ENCODE measurements at places on chromosomes 12 and 14.
A peak's percentile ranks its signal among the peaks of the same experiment; 100 is the strongest.

- DNase-seq: no peak
Measured at GRCh38 chr12:15011162-15011561, 38.3 kb downstream of the PDE6H start.

GRCh38 chr12:68867606-68868005 is 59.6 kb downstream of the MDM2 start:
- no peak for DNase-seq

- no peak for DNase-seq
Measured at GRCh38 chr14:43140453-43140852, 1366.6 kb downstream of the FSCB start.

DNA sequence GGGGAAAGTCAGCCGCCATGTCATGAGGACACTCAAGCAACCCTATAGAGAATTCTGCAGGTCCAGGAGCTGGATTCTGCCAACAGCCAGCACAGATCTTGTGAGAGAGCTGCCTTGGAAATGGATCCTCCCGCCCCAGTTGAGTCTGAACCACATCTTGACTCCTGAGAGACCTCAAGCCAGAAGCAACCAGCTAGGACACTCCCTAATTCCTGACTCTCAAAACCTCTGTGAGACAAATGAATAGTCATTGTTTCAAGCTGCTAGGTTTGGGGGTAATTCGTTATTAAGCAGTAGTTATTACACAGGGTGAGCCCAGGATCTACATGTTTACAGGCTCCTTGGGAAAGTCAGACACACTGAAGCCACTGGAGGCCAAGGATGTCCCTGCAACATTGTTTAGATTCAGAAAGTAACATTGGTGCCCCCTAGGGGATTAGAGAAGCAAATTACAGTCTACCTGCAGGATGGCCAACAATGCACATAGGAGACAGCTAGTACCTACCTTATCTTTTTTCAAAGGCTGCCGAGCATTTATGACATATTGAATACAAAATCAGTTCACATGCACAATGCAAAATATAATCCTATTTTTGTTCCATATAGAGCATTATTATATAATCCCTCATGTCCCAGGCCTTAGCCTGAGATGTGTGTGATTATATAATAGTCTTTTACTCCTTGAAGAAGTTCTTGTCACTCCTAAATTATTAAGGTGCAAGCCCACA is 57.9 kb upstream of the FICD start:
- DNase-seq: peak; percentile 51
